ENCODE measurements at places on chromosomes 7 and 10.

DNA sequence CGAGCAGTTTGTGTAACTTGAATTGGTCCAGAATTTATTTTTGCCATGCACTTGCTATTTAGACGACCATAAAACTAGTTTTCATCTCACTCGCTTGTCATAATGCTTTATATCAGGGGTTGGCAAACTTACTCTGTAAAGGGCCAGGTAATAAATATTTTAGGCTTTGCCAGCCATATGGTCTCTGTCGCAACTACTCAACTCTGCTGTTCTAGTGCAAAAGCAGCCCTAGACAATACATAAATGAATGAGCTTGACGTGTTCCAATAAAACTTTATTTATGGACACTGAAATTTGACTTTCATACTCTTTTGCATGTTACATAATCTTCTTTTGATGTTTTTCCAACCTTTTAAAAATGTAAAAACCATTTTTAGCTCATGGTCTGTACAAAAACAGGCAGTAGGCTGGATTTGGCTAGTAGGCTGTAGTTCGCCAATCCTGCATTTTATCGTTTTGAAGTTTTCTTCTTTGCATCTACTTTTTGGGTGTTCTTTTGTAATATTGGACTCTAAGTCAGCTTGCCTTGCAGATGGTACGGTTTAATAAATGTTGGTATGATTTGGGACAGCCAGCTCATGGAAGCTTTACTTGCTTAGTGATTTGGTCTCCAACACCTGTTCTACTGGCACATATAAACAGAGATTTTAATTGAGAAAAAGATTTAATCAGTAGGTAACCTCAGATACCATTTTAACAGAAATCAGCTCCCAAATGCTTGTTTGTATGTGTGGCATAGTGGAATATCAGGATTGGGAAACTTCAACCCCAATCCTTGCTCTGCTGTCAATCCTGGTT is 25.6 kb downstream of the SND1 start:
- DNase-seq: no peak

DNA sequence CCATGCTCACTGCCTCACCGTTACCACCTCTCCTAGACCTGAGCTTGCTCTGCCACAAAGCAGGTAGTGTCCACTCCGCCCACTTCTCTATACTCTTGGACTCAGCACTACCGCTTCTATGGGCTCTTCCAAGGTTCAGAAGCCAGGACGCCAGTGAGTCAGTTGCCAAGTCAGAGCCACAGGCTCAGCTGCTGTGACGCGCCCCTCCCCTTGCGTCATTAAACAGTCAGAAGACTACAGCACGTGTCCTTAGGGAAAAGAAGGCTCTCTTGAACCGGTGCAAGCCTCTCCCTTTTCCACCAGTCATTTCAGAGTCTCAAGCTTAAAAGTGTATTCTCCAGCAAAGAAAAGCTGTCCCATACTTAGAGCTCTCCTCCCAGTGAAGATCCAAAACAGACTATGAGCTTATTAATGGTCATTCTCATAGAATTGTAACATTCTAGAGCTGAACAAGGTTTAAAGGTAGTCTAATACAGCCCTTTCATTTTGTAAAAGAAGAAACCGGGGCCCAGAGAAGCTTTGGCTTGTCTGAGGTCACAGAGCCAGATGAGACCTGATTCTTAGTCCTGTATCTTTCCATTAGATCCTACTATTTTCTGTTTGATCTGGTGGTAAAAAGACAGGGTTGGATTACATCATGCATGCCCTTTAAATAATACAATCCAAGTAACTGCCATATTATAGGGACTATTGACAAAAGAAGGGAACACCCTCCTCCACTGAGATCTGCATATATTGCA is 40.9 kb upstream of the MET start:
- DNase-seq: no peak

DNA sequence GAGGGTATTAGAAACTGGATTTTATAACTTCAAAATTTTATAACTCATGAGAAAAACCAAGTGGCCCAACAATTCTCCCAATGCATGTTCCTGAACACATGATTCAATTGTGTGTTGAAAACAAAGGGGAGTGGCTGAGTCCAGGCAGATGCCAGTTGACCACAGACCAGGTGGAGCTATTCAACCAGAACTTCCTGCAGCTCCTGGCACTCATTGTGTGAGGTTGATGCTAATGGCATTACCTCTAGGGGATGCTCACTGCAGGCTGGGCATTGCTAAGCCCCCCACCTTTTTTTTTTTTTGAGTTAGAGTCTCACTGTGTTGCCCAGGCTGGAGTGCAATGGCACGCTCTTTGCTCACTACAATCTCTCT is 20.3 kb downstream of the MYOF start:
- DNase-seq: no peak

- no peak for DNase-seq
These were observed 966 bp downstream of the FBH1 start for GRCh38 chr10:5891009-5891408.

GRCh38 chr7:80748363-80749042 is 110.1 kb downstream of the CD36 start:
- DNase-seq: no peak
